SHP77 treated with DMSO at 0.1 percent for 48 hours (cell line): ENCODE measurements at places on chromosomes 11 and 22.

GRCh38 chr11:44595006-44595405 is 29.5 kb downstream of the CD82 start:
- no peak for DNase-seq

- no peak for DNase-seq
These were observed 50.5 kb upstream of the WNT7B start for GRCh38 chr22:46027211-46028105.

DNA sequence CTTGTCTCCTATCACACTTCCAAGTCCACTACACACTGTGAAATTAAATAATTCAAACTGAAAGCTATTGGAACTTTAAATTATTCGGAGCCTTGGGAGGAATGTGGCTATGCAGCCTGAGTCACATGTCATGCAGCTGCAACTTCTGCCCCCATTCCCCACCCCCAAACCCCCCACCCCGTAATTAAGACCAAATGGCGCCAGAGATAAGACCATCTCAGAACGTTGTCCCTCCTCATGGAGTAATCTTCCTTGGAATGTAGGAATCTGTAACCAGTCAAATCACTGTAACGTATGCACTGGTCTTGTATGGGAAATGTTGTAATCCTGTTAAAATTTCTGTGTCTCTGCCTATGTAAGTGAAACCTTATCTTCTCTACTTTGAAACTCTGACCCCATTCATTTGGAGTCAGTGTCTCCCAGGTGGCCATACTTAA is 37.0 kb downstream of the GAB2 start:
- DNase-seq = no peak

DNA sequence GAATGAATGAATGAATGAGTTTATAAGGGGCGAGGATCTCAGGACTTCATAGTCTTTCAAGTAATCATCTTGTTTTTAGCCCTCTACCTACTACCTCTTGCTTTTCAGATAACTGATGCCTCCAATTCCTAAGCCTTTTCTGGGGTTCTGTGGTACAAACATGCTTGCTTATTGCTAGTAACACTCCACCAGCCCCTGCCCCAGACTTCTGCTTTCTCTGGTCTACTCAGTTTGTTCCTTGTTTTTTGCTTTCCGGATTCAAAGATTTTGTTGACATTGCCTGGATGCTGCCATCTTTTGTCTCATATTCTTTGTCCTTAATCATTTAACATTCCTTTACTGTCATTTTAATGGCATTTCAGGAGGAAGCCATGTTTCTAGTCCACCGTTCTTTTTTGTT is 8.9 kb upstream of the TMEM9B start:
- DNase-seq = no peak

- no peak for DNase-seq
These were observed 7.0 kb downstream of the CHST1 start for GRCh38 chr11:45658292-45658991.

- no peak for DNase-seq
These were observed 11.8 kb downstream of the XBP1 start for GRCh38 chr22:28788601-28789000.

DNA sequence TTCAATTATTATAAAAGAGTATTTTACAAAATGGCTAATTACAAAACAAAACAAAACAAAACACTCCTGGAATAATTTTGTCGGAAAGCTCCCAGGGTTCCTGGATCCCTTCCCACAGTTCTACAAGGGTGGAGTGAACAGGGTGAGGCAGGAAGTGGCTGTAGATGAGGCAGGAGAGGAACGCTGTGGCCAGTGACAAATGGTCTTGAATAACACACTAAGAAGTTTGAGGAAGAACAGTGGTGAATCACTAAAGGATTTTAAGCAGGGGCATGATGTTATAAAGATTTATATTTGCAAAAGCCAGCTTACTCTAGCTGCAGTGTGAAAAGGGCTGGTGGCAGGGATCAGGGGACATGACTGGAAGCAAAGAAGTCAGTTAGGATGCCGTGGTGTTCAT is 33.8 kb upstream of the APOA1 start:
- no peak for DNase-seq
